ENCODE measurements at places on chromosomes 12 and 14.
A peak's percentile ranks its signal among the peaks of the same experiment; 100 is the strongest.

DNA sequence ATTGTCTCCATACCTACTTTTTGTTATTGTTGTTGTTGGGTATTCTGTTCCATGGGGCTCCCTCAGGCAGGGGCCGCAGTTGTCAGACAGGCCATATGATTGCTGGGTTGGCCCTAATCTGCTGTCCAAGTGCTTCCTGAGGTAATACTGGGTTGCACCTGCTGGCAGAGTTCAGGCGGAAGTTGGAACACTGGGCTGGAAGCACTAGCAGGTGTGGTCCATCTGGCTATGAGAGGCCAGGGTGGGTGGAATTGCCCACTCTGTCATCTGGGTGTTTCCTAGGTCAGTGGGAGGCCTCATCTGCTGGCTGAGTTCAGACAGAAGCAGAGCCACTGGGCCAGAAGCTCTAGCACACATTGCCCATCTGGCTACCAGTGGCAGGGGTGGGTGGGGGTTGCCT lies 81.3 kb upstream of the NID2 start:
- DNase-seq = no peak

GRCh38 chr12:97490141-97490540 lies 27.5 kb downstream of the RMST start:
- DNase-seq = no peak

GRCh38 chr12:14853961-14854360 lies 10.6 kb upstream of the ART4 start:
- no peak for DNase-seq

DNA sequence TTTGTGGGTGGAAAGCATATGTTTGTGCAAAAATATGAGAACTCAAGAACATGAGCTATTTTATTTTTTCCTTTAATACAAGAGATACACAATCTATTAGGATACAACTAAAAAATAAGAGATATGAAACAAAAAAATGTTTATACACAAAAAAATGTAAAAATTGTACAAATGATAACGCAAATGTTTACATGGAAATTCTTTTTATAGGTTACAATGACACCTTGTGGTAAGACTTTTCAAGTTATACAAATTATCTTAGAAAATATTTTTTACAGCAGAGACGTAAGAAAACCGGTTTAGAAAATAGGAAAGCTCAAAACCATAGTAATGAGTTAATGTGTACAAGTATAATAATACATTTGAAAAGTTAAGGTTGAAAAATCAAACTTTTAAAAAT lies 25.5 kb downstream of the CEP83 start:
- DNase-seq = no peak

DNA sequence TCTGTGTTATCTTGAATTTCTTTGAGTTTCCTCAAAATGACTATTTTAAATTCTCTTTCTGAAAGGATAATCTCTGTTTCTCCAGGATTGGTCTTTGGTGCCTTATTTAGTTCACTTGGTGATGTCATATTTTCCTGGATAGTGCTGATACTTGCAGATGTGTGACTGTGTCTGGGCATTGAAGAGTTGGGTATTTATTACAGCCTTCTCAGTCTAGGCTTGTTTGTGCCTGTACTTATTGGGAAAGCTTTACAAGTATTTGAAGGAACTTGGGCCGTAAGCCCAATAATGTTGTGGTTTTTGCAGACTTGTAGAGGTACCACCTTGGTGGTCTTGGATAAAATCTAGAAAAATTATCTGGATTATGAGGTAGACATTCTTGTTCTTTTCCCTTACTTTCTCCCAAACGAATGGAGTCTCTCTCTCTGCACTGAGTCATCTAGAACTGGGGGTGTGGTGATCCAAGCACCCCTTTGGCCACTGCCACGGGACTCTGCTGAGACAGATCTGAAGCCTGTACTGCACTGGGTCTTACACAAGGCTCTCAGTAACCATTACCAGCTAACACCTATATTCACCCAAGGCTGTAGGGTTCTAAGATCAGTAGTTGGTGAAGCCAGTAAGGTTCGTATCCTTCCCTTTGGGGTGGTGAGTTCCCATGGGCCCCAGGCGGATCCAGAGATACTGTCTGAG lies 703.7 kb upstream of the MGAT4C start:
- no peak for DNase-seq

- peak; percentile 57 for DNase-seq
Measured at GRCh38 chr12:111174251-111174960, 194.5 kb downstream of the PHETA1 start.

- no peak for DNase-seq
Measured at GRCh38 chr14:73719791-73720190, 5.6 kb upstream of the PNMA1 start.

GRCh38 chr12:21939435-21939834 lies 1.8 kb downstream of the ABCC9 start:
- no peak for DNase-seq

- DNase-seq = no peak
Measured at GRCh38 chr14:43407706-43408105, 1099.4 kb downstream of the FSCB start.

GRCh38 chr12:2800046-2800570 lies 5.3 kb downstream of the FKBP4 start:
- no peak for DNase-seq

DNA sequence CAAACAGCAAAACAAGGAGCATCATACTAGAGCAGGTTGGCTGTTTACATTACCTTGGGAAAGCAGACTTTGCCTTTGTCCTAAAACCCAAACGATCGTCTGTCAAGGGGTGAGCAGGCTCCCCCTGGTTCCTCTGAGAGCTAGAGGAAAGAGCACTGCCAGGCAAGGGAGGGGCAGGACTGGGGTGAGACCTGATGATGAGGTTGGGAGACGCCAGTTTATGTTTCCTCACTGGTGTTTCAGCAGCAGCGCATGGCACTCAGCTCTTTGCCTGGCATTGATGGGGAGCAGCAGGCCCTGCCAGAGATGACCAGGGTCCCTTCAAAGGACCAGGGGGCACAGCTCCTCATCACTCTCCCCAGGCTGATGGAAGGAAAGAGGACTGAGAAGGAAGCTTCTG lies 7.9 kb upstream of the KRT2 start:
- no peak for DNase-seq

DNA sequence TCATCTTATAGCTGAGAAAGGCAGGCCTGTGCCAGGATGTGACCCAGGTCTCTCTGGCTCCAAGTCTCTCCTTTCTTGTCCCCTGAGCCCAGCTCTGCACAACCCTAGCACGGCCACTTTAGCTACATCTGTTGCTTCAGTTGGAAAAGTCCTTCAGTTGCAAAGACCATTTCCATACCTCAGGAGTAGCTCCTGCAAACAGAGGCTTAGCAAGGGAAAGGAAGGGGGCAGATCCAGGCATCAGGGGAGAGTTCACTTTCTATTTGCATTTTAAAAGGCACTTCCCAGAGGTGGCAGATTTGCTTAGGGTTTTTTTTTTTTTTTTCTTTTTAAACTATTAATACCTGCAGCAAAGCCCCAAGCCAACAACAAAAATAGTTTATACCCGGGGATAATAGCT lies 3.0 kb upstream of the PITPNM2 start:
- no peak for DNase-seq

DNA sequence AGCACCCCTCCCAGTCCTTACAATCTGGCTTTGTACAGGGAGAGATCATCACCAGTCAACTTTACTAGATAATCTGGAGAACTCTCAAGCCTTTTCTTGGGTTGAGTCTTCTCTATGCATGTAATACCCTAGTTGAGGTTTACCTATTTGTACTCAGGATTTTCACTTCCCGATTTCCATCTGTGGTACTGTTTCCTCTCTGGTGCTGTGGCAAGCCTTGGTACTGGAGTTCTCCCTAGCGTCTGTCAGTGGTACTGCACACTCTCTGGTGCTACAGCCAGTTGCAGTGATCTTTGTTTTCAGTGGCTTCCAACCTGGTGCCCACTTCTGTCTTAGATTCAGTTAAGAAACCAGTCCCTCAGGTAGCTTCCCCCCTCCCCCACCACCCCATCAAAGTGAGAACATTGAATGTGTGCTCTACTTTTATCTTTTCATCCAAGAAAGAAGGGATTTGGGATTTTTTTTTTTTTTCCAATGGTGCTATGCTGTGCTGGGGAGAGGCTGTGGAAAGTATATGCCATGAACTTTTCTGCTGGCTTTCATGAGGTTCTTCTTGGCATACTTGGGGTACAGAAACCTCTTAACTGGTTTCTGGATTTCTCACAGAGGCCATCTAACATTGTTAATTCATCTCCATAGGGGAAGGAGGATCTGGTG lies 69.4 kb upstream of the EVL start:
- DNase-seq = peak; percentile 74

- no peak for DNase-seq
Measured at GRCh38 chr12:74598819-74599218, 61.2 kb downstream of the ATXN7L3B start.

DNA sequence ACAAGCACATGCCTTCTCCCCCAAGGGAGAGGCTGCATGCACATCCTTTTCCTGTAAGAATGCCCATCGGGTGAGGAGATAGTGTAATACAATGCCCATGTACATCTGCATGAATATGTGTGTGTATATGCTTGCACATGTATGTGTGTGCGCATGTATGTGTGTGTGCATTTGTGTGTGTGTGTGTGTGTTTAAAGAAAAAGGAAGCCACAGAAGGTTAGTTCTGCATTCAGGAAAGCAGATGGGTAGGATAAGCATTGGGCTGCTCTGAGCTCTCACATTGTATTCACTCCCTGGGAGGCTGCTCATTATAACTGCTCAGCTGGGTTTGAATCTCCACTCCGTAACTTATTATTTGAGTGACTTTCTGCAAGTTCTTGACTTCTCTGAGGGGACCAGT lies 74.3 kb downstream of the GALNT8 start:
- no peak for DNase-seq

- DNase-seq = peak; percentile 96
Measured at GRCh38 chr12:123271001-123271668, 521 bp downstream of the CDK2AP1 start.

- no peak for DNase-seq
Measured at GRCh38 chr12:48027183-48028002, 23.1 kb upstream of the COL2A1 start.

DNA sequence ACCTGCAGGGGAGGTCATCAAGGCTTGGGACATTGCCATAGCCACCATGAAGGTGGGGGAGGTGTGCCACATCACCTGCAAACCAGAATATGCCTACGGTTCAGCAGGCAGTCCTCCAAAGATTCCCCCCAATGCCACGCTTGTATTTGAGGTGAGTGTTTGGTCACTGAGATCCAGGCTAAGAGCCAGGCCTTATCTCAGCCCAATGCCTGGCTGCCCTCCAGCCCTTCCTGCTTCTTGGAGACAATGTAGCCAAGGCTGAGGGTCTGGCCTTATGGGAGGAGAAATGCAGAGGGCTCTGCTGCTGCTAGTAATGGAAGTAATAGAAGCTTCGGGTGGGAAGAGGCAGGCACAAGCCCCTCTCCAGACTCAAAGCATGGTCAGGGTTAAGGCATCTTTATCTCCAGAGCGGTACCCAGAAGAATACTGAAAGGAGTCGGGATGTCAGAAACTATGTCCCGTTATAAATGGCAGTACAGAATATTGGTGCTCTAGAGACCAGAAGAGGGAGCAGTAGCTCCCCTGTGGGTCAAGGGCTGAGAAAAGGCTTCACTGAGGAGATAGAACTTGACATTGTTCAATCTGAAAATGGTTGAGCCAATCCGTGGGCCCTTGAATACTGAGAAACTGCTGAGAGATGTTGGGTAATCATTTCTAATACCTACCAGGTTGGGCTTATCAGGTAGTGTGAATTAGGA lies 3.1 kb downstream of the FKBP4 start:
- DNase-seq = no peak

DNA sequence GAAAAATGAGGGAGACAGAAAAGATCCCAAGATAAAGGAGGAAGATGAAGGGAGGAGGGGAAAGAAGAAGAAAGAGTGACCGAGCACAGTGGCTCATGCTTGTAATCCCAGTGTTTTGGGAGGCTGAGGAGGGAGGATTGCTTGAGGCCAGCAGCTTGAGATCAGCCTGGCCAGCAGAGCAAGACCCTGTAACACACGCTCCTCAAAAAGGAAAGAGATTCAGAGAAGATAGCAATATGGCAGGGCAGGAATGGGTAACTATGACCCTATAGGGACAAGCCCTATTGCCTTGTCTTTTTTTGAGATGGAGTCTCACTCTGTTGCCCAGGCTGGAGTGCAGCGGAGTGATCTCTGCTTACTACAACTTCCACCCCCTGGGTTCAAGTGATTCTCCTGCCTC lies 116.9 kb upstream of the MAP1LC3B2 start:
- DNase-seq = no peak

GRCh38 chr12:132596016-132596415 lies 14.4 kb downstream of the LRCOL1 start:
- DNase-seq = no peak

DNA sequence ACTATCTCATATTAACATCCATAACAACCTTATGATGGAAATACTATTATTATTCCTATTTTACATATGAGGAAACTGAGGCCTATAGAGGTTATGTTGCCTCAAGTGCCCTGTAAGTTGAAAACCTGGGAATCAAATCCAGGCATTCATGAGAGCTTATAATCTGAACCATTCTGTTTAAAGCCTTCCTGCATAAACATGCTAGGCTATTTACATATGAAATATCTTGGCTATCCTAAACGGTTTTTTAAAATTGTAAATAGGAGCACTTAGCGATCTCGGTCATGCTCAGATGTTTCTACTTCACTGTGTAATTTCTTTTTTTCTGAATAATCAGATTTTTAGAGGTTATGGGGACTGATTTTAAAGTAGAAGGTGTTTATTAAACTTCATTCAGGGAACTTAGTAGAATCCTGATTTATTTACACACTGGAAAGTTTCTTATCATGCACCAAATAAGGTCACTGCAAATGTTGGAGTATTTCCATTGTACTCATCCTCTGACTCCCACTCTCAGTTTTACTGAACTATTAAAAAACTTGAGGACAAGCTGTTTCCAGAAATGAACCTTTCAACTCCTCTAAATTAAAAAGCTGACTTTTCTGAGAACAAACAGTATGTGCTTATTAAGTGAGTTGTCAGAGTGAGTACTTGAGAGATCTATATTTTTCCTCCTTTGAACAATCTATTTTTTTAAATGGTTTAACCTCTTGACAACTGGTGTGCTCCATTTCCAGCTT lies 141.7 kb downstream of the PIK3C2G start:
- DNase-seq = no peak

- peak; percentile 28 for DNase-seq
Measured at GRCh38 chr12:12561371-12562015, 1.2 kb downstream of the DUSP16 start.

DNA sequence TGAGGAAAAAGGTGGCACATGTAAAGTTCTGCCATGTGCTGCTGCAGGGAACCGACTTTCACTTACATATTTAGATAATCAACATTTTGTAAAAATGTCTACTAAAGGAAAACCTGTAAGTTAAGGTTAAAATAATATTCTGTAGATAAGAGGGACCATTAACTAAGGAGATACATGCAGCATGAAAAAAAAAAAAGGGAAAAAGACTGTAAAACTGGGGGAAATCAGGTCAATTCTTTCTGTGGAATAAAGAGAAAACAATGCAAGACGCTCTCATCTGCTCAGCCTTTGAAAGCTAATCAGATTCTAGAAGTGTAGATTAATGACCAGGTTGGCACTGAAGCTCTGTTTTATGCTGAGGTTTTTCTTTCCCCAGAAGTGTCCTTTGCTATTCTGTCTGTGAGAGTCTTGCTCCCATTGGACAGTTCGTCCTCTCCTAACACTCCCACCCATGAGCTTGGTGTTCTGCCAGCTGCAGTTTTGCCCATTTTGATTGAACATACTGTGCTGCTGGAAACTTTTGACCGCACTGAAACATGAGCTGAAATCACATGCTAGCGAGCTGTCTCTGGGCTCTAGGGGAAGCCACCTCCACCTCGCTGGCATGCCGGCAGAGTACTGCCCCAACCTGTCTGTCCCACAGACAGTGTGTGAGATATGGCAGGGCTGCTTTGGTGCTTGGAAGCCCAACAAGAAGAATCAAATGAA lies 39.7 kb downstream of the PPTC7 start:
- no peak for DNase-seq

GRCh38 chr14:81093651-81094050 lies 127.1 kb downstream of the GTF2A1 start:
- DNase-seq = no peak
